ENCODE measurements at places on chromosomes 6 and 20. TPM values are rescaled to one million over a fixed set of nuclear protein-coding genes. Genes with fewer than 3 reads are reported as not detected.

FOXP4 gene
- 5.4 TPM for total RNA-seq

EYA2 gene
- not detected for total RNA-seq

DNA sequence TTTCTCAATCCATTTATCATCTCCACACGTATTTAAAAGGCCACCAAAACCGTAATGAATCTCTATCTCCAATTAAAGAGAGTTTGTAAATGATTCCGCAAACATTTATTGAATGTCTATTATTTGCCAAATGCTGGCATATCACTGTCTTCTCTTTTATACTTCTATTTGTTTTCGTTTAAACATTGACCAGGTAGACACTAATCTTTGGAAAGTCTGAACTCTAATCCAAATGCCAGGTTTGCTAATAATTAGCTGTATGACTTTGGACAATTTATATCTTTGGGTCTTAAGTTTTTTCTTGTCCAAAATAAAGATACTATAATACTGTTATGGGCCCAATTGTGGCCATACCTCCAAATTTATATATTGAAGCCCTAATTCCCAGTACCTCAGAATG is 299.2 kb upstream of the TBX18 start:
- no peaks in the 10 kb centered on the region for H3K27me3 ChIP-seq

- no peaks in the 10 kb centered on the region for H3K4me1 ChIP-seq
- no peaks in the 10 kb centered on the region for H3K36me3 ChIP-seq
- no peak overlapping the region for H3K27ac ChIP-seq
- no peak for DNase-seq
- H3K4me3 ChIP-seq = no peak overlapping the region
Observed at GRCh38 chr6:55782275-55782674, 93.1 kb downstream of the BMP5 start.

DNA sequence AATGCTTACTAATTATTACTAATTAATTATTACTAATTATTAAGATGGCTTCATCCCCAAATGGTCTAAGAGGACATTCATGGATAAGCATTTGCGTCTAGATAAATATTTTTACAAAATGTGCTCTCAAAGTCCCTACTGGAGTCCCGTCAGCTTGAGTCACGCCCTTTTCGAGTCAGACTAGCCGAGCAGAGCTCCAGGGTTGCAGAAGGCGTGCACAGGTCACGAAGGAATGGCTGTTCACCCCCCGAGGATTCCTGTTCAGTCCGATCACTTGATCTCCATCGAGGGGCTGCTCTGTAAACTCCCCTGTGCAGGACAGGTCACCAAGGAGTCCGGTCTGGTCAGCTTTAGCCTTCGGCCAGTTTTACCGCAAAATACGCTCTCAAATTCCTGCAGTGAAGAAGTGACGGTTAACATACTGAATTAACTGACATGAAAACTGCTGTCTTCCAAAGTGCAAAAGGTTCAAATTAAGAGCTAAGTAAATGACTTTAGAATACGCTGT is 19.9 kb downstream of the TCFL5 start:
- no peaks in the 10 kb centered on the region for H3K36me3 ChIP-seq
- H3K27ac ChIP-seq = no peak overlapping the region
- no peak for DNase-seq
- H3K27me3 ChIP-seq = no peaks in the 10 kb centered on the region
- H3K4me3 ChIP-seq = no peak overlapping the region
- no peaks in the 10 kb centered on the region for H3K4me1 ChIP-seq

DNA sequence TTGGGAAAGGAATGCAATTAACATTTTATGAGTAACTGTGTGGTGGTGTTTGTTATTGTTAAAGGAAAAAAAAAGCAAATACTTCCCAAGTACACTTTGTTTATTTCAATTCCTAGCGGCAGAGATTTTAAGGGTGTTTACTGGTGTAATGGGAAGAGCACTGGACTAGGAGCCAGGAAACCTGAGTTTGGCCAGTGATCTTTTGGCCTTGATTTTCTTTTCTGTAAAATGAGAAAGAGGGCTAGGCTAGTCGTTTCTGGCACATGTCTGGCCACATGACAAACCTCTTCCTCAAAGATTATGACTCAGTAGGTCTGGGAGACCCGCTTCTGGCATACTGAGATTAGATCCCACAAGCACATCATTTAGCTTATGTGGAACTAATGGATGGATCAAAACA is 428.1 kb upstream of the NOX3 start:
- peak; percentile 14 for DNase-seq
- H3K36me3 ChIP-seq = no peaks in the 10 kb centered on the region
- H3K4me3 ChIP-seq = no peak overlapping the region
- no peak overlapping the region for H3K27ac ChIP-seq
- H3K4me1 ChIP-seq = peaks cover 19% of the 10 kb centered on the region
- no peaks in the 10 kb centered on the region for H3K27me3 ChIP-seq

GRCh38 chr20:57388953-57389694 is 2.1 kb upstream of the RBM38 start:
- DNase-seq = peak; percentile 78
- H3K4me1 ChIP-seq = no peaks in the 10 kb centered on the region
- H3K36me3 ChIP-seq = no peaks in the 10 kb centered on the region
- H3K27ac ChIP-seq = no peak overlapping the region

DNA sequence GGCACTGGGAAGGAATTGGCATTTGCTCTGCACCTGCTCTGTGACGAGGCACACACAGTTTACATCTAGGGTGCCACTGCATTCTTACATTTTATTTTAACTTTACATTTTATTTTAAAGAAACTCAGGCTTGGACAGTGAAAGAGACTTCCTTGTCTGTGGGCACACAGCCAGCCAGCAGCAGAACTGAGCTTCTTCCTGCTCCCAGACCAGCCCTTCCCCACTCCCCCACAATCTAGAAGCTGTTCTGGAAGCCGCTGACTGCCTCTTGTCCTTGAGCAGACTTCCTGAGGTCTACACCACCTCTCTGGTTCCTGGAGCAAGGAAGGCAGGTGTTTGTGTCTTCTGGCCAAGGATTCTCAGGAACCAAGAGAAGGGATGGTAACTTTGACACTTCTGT is 27.9 kb upstream of the CD93 start:
- DNase-seq = no peak
- no peaks in the 10 kb centered on the region for H3K36me3 ChIP-seq
- no peaks in the 10 kb centered on the region for H3K4me1 ChIP-seq
- no peak overlapping the region for H3K27ac ChIP-seq

DNA sequence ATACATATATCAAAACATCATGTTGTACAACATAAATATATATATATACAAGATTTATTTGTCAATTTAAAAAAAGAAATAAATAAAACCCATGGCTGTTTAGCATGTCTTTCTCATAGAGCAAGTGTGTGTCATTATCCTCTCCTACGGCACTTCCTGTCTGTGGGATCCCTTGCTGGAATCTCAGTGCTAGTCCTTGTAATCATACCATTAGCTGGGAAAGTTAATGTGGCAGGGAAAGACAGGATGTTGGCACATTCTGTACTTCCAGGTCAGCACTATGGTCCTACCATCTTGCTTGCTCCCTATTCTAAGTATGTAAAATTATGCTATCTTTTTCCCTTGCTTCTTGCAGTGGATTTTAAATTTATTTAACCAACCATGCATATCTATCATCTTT is 9.5 kb upstream of the SLC17A3 start:
- no peak overlapping the region for H3K4me3 ChIP-seq
- H3K4me1 ChIP-seq = 0 out of 2 replicates have a peak, but pooled peaks cover 12% of the 10 kb centered on the region
- H3K27me3 ChIP-seq = no peaks in the 10 kb centered on the region
- no peaks in the 10 kb centered on the region for H3K36me3 ChIP-seq

DNA sequence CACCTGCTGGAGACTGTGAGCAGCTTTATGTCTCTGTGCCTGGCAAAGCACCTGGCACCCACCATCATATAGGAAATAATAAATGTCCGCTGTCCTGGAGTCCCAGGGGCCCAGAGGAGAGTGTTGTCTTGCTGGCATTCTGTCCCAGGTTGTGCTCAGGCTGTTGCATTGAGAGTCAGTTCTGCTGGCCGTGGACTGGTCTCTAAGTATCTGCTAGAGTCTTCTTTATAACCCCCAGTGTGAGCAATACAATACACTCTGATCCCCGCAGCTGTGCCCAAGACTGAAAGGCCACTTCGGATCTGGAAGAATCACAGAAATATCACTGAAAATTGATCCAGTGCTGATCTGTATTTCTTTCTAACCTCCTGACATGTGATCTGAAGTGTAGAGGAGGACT is 38.3 kb upstream of the HINT3 start:
- H3K27me3 ChIP-seq = no peaks in the 10 kb centered on the region
- H3K36me3 ChIP-seq = peaks cover 13% of the 10 kb centered on the region
- H3K4me3 ChIP-seq = no peak overlapping the region
- peaks cover 29% of the 10 kb centered on the region for H3K4me1 ChIP-seq
- no peak for DNase-seq

- H3K4me1 ChIP-seq = no peaks in the 10 kb centered on the region
- no peak overlapping the region for H3K4me3 ChIP-seq
- H3K27ac ChIP-seq = no peak overlapping the region
- DNase-seq = no peak
Observed at GRCh38 chr20:25191689-25192088, 3.8 kb upstream of the ENTPD6 start.

GRCh38 chr6:148479497-148479896 is 136.9 kb downstream of the SASH1 start:
- no peaks in the 10 kb centered on the region for H3K4me1 ChIP-seq
- peaks cover 70% of the 10 kb centered on the region for H3K36me3 ChIP-seq
- no peak overlapping the region for H3K27ac ChIP-seq
- no peak overlapping the region for H3K4me3 ChIP-seq
- H3K27me3 ChIP-seq = no peaks in the 10 kb centered on the region

DNA sequence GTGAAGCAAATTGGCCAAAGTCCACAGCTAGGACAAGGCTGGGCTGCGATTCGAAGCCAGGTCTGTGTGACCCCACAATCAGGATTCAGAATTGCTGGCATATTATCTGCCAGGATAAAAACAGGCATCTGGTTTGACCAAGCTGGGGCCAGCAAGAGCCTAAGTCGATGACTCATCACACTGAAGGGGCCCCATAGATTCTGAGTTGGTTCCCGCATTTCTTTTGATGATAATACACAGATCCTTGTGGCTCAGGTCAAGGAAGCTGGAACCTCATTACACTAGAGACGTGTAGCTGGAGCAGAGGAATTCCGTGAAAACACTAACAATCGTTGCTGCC is 6.5 kb downstream of the KCNB1 start:
- H3K27me3 ChIP-seq = peaks cover 64% of the 10 kb centered on the region
- no peak overlapping the region for H3K4me3 ChIP-seq

DNA sequence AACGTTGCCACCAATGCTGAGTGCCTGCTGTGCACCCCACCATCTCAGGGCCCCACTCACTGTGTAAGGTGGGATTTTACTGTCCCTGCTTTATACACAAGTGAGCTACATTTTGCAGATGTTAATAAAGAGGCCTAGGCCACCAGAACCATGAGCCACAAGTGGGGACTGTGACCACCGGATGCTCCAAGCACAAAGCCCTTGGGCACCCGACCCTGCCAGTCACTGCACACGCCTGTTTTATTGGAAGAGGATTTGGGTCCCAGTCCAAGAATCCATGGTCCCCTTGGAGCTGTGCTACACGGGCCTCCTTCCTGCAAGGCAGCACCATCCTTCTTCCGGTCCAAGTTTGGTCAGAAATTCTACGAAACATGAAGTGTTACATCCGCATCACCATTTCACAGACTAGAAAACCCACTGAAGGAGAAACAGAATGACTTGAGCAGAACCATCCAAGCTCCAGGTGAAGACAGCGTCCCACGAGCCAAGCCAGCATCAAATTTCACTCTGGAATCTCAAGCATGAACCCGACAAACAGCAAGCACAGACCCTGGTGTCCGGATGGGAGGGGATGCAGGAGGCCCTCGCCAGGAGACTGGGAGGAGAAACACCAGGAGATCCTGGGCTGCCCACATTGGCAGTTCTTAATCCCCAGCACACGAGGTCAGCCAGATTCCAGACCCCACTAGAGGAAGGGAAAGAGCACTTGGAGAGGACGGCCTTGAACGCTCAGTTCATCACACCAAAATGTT is 226.9 kb downstream of the DLL1 start:
- DNase-seq = no peak
- no peaks in the 10 kb centered on the region for H3K4me1 ChIP-seq
- H3K27ac ChIP-seq = no peak overlapping the region
- no peaks in the 10 kb centered on the region for H3K36me3 ChIP-seq
- H3K4me3 ChIP-seq = no peak overlapping the region
- no peaks in the 10 kb centered on the region for H3K27me3 ChIP-seq

GRCh38 chr6:169038691-169039090 is 215.0 kb downstream of the THBS2 start:
- H3K27me3 ChIP-seq = no peaks in the 10 kb centered on the region
- H3K4me3 ChIP-seq = no peak overlapping the region
- H3K27ac ChIP-seq = no peak overlapping the region
- no peak for DNase-seq
- no peaks in the 10 kb centered on the region for H3K36me3 ChIP-seq
- peaks cover 24% of the 10 kb centered on the region for H3K4me1 ChIP-seq

GRCh38 chr6:116010790-116011401 is 49.8 kb downstream of the FRK start:
- peaks cover 33% of the 10 kb centered on the region for H3K4me1 ChIP-seq
- H3K4me3 ChIP-seq = no peak overlapping the region
- no peaks in the 10 kb centered on the region for H3K36me3 ChIP-seq
- H3K27me3 ChIP-seq = no peaks in the 10 kb centered on the region
- no peak overlapping the region for H3K27ac ChIP-seq
- peak; percentile 81 for DNase-seq

DNA sequence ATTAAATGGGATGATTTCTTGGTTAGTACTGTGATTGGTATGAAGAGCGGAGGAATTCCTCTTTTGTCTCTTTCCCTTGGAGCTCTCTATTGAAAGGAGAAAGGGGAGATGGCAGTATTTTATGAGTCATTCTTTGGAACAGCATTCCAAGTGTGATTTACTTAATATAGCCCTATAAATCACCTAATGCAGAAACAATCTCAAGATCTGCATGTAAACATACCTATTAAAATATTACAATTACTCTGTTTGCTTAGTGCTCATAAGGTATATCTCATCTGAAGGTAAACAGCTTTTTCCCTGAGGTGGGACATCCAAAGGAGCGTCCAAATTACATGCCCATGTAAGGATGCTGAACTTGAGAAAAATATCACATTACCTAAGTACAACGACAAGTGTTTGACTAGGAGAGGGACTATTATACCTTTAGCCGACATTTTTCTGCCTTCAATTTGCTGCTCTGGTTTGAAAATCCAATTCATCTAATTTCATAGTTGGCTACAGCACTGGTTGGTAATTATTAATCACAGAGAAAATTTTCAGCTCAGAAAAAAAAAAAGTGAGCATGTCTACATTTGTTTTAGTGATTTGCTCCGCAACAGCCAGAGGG is 229.0 kb downstream of the FOXC1 start:
- H3K4me3 ChIP-seq = no peak overlapping the region
- DNase-seq = peak; percentile 20
- peaks cover 8% of the 10 kb centered on the region for H3K4me1 ChIP-seq

DNA sequence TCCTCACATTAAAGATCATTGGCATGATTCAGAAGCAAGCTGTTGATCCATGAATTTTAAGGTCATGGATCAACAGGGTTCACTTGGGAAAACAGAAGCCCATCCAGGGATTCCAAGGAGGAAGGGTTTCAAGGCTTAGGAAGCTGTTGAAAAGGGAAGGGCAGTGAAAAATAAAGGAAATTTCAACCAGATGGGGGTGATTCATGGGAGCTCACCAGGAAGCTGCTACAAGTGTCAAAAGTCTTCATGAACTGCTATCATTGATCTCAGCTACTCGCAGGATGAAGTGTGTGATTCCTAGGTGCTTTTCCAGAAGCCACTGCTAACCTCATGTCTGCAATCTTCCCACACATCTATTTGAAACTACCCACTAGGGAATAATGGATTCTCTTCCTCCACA is 26.2 kb downstream of the ADTRP start:
- peak; percentile 38 for DNase-seq
- no peak overlapping the region for H3K27ac ChIP-seq
- H3K36me3 ChIP-seq = no peaks in the 10 kb centered on the region
- H3K4me1 ChIP-seq = peaks cover 22% of the 10 kb centered on the region
- no peak overlapping the region for H3K4me3 ChIP-seq
- H3K27me3 ChIP-seq = no peaks in the 10 kb centered on the region
